HFFc6 (cell line): ENCODE measurements at places on chromosomes 7 and 10.

DNA sequence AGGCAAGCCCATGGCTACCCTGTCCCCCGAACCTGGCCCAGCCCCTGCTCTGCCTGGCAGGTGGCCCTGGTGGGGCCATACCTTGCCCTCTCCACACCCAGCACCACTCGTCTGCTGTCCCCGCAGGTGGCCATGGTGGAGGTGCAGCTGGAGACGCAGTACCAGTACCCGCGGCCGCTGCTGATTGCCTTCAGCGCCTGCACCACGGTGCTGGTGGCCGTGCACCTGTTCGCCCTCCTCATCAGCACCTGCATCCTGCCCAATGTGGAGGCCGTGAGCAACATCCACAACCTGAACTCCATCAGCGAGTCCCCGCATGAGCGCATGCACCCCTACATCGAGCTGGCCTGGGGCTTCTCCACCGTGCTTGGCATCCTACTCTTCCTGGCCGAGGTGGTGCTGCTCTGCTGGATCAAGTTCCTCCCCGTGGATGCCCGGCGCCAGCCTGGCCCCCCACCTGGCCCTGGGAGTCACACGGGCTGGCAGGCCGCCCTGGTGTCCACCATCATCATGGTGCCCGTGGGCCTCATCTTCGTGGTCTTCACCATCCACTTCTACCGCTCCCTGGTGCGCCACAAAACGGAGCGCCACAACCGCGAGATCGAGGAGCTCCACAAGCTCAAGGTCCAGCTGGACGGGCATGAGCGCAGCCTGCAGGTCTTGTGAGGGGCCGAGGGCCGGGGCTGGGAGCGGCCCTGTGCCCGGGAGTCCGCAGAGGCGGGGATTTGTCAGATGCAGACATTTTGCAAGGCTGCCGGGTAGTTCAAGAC, 13.2 kb downstream of the ORAI2 start:
- DNase-seq: no peak

GRCh38 chr7:100793806-100794660, 33.3 kb downstream of the EPHB4 start:
- DNase-seq: peak; percentile 7

DNA sequence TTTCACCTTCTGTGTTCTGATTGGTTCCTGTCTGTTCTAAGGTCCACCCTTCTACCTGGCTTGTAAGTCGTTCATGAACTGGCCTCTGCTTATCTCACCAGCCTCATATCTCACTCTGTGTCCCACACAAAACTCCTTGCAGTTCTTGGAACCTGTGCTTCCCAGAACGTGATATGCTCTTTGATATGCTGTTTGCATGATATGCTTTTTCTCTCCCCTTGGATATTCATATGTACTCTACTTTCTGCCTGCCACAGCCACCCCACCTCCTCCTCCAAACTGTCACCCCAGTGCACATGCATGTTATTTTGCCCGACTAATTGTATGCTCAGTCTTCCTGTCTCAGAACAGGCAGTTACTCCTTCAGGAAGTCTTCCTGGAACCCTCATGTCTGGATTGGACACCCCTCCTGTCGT, 1.9 kb upstream of the ITPRIP start:
- DNase-seq: no peak

GRCh38 chr10:86267286-86268195, 99.1 kb downstream of the GRID1 start:
- DNase-seq: no peak

- DNase-seq: peak; percentile 56
These were observed 448 bp upstream of the SRPK2 start for GRCh38 chr7:105389088-105389650.

GRCh38 chr10:76149602-76150138, 718.2 kb downstream of the LRMDA start:
- no peak for DNase-seq

DNA sequence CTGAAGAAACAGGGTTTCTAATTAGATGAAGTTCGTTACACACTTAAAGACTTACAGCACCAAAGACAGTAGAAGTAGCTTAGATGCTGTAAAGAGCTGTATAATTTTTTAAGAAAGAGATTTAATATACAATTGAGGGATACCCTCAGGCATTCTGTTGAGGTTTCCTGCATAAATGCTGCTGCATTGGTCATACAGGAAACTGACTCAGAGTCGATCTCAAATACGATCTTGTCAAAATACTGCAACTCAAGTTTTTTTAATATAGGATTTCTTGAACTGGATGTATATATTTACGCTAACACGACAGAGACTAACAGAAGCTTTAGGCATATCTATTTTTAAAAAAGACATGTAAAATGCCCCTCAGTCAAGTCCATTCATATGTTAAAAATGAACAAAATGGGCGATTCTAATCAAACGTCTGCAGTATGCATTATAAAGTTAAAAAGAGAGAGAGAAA, 2.4 kb upstream of the ARID5B start:
- DNase-seq: peak; percentile 83

GRCh38 chr7:39527951-39528350, 38.3 kb upstream of the YAE1 start:
- no peak for DNase-seq

GRCh38 chr7:83468251-83468739, 180.6 kb downstream of the SEMA3E start:
- DNase-seq: peak; percentile 98
